ENCODE measurements at places on chromosomes 4 and X. TPM values are rescaled to one million over a fixed set of nuclear protein-coding genes. Genes with fewer than 3 reads are reported as not detected.
A peak's percentile ranks its signal among the peaks of the same experiment; 100 is the strongest.

DNA sequence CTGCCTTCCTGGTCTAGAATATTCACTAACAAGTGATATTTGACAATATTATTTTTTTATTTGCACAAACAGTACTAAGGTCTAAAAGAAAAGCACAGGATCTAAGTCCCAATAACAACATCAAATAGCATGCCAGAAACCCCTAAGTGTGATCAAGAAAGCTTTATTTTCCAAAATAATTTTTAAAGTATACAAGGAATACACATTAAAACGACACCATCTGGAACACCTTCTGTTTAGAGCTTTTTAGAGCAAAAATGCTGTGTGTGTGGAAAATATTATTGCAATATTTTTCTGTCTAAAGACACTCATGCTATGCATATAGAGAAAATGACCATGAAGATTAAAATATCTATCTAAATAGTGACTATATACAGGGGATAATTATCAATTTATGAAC lies 103.1 kb downstream of the ARAP2 start:
- DNase-seq: no peak

DNA sequence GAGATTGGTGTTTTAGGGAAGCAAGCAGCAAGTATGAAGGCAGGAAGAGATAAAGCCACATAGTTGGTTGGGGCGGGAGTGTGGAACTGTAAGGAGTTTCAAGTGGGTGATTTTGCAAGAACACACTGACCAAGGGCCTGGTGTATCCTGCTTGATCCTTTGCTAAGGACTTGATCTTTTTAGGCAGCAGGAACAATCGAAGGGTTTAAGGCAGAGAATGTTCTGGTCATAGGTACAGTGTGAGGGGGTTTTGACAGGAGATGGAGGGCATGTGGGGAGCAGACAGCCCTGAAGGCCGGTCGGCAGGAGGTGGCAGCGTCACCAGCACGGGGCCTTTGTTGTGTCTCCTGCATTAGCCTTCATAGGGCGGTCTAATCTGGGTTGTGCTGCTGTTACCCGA lies 54.7 kb downstream of the FAM193A start:
- no peak for DNase-seq

DNA sequence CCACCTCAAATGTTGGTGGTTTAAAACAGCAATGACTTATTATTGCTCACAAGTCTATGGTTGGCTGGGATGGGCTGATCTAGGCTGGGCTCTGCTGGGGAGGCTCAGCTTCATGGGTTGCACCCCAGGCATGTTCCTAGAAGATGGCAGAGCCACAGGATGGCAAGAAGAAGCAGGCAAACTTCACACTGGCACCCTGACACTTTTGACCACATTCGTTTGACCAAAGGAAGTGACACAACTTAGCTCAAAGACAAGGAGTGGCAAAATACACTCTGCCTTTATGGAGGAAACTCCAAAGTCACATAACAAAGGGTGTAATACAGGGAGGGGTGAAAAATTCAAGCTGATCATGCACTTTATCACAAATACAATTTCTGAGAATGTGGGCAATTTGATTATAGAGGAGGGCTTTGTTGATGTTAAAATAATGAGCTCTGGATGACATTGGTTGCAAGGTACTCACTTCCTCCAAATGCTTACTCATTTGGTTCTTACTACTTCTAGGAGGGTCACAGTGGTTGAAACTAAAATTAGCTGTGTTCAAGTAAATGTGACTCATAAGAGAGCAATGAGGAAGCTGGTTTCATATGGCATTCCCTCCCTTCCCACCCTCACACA lies 249.2 kb upstream of the RPS6KA3 start:
- peak; percentile 62 for DNase-seq

DNA sequence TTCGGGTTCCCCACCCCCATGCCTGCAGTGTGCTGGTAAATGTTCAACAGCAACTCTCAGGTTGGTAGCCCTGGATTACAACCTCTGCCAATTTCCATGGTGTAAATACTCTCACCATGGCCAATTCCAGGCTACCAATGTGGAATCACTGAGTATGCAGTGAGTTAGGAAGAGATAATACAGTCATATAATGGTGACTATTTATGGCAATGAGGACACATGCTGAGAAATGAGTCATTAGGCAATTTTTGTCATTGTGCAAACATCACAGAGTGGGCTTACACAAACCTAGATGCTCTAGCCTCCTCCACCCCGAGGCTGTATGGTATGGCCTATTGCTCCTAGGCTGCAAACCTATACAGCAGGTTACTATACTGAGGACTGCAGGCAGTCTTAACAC lies 4.6 kb upstream of the CLDN24 start:
- no peak for DNase-seq

DNA sequence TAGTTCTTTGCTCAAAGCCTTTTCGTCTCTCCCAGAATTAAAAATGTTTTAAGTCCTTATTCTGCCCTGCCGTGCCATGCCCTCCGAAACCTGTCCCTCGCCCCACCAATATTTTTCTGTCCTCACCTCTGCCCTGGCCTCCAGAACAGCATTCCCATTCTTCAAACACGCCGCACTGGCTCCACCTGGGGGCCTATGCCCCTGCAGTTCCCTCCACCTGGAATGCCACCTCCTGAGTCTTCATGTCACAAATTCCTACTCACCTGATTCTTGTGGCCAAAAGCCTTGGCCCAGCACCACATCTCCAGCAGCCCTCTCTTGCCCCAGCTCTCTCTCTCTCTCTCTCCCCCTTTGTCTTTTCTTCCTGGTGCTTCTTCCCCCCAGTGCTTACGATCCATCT lies 91.6 kb downstream of the APBB2 start:
- DNase-seq: no peak

Gene CXCL11
- not detected for polyA plus RNA-seq

Gene CCDC158
- 0.10 TPM for polyA plus RNA-seq

Gene RBMXL3
- not detected for polyA plus RNA-seq

Gene RASL11B
- 0.22 TPM for polyA plus RNA-seq

DNA sequence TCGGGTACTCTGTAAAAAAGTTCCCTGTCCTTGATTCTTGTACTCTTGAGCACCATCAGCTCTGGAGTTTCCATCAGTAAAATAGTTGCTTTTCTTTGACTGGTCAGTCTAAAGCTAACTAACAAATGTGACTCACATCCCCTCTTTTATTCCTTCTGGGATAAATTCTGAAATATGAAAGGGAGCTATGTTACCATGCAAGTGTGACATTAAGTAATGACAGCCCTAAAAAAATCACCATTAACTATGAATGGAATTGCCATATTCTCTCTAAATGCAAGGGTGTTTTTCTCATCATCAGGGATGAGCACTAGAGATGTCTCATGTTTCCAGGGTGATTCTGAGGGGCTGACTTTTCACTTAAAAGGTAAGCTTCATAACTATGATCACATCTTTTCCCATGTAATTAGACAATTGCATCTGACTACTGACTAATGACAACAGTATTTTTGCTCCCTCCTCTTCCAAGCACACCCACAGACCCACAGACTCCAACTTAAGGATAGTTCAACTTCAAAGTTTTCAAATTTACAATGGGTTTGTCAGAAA lies 26.9 kb upstream of the RASGEF1B start:
- DNase-seq: no peak

Gene ADGRG4
- 0.01 TPM for polyA plus RNA-seq

- no peak for DNase-seq
These were observed 773 bp downstream of the DAPP1 start for GRCh38 chr4:99817309-99817890.

DNA sequence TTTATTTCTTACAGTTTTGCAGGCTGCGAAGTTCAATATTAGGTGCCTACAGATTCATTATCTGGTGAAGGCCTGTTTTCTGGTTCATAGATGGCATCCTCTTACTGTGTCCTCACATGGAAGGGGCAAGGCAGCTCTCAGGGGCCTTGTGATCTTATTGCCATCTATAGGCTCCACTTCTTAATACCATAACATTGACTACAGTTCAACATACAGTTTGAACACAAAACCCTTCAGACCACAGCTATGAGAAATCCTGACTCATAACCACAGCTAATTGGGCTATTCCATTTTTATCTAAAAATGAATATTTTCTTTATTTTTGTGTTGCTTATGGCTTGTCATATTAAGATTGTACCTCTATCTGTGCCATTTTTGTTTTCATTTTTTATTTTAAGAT lies 72.3 kb downstream of the STAG2 start:
- DNase-seq: no peak

DNA sequence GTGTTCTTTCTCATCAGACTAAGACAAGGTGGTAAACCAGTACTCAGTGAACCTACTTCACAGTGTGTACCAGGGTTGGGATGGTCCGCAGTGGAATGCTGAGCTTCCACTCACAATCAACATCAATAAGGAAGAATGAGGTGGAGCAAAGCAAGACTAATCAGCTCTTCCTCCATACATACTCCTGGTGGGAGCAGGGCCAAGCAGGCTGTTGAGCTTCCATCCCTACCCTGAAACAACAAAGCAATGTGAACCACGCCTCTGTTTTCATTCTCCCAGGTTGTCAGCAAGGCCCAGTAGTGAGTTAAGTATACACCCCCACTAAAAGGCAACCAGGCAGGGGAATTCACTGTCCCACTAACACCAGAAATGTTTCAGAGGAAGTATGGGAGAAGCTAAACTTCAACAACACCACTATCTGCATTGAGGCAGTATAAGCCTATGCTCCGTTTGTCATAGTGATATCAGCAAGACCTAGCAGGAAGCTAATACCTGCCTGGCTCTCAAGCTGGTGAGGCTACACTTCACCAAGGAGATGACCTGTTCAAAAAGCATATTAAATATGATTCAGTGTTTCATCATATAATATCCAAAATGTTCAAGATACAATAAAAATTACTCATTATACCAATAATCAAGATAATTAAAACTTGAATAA lies 109.5 kb downstream of the DDX60 start:
- no peak for DNase-seq

Gene WDR17
- polyA plus RNA-seq: 0.10 TPM

Gene TAF7L
- polyA plus RNA-seq: 0.13 TPM

DNA sequence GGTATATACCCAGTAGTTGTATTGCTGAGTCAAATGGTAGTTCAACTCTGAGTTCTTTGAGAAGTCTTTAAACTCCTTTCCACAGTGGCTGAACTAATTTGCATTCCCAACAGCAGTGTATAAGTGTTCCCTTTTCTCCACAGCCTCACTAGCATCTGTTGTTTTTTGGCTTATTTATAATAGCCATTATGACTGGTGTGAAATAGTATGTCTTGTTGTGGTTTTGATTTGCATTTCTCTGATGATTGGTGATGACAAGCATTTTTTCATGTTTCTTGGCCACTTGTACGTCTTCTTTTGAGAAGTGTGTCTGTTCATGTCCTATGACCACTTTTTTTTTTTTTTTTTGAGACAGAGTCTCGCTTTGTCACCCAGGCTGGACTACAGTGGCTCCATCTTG lies 30.5 kb downstream of the GPR50 start:
- DNase-seq: no peak

Gene ZNF185
- polyA plus RNA-seq: 8.3 TPM

GRCh38 chrX:102651242-102652011 lies at the start of gene GPRASP1:
Gene GPRASP1 (plus strand): TSS chrX:102651483. CDS start chrX:102653914, 2,431 bp downstream.
- DNase-seq: no peak

Gene TMEM156
- 0.15 TPM for polyA plus RNA-seq

- DNase-seq: no peak
These were observed 1361.9 kb upstream of the ADGRL3 start for GRCh38 chr4:59838236-59838635.

DNA sequence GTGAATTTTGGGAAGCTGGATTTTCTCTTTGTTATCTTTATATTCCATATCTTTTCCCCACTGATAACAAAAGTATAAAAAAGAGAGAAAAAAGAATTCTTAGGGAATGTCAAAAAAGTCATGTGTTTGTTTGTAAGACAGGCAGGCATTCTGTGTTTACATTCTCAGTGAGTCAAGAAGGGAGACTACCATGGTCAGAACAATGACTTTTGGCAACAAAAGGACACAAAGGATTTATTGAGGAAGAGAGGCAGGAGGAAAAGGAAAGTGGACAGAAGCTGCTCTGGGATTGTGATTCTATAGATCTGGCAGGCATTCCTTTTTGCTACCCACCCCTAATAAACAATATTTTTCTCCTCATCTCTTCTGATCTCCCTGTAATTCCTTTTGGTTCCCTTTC lies 5.9 kb upstream of the ANK2 start:
- no peak for DNase-seq

- DNase-seq: no peak
These were observed 35.8 kb upstream of the TADA2B start for GRCh38 chr4:7007142-7007907.

DNA sequence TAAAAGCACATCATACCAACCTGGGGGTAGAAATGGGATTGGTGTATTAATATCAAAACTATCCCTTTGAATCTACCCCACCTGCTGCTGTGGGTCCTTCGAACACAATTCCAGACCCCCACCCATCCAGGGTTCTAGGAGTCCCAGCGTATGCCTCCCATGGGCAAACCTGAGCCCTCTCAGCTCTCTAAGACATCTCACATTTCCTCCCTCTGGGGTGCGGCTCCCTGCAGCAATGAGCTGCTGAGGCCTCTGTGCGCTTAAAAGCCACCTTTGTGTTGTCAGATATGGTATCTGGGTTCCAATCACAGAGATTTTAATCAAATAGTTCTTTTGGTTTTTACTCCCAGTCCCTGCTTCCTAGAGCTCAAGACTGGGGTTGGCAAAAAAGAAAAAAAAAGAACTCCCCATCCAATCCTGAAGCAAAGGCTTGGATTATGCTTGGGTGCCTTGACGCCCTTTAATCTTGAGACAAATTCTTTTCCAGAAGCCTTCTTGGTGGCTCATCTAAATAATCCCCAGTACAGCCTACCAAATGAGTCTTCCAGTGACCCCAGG lies 37.5 kb upstream of the NOCT start:
- DNase-seq: no peak

Gene REPS2
- polyA plus RNA-seq: 0.17 TPM

Measured in BJ (cell line).